ENCODE measurements at places on chromosomes 3 and 15. TPM values are rescaled to one million over a fixed set of nuclear protein-coding genes. Genes with fewer than 3 reads are reported as not detected.

The C3orf18 gene
- total RNA-seq = 15.6 TPM

The COLQ gene
- total RNA-seq = 4.7 TPM

The AP3S2 gene
- 22.2 TPM for total RNA-seq

The CDHR4 gene
- not detected for total RNA-seq

The ITIH1 gene
- total RNA-seq = not detected

The FETUB gene
- not detected for total RNA-seq
